ENCODE measurements at places on chromosomes 5 and 9.

DNA sequence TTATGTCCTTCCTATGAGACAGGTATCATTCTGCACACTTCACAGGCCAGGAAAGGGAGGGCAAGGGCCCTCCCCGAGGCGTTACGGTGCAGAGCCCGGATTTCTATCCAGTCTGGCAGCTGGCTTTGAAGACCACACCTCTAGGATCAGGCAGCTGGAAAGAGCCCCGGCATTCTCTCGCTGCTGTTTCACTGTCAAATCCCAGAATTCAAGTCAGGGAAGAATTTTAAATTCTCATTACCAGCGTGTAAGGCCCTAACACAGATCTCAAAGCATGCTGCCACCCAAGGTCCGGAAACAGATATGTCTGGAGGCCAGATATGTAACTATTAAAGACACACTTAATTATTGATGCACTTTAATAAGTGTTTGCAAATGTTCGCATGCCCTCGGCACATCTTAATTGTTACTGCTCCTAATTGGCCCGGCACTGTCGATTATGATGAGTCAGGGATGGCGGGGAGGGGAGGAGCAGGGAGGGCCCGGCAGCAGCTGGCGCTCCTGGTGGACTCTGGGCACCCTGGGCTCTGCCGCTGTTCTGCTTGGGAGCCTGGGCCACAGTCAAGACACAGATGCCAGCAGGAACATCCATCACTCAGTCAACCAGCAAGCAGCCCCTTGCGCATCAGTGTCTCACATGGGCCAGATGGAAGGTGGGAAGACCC lies 76.3 kb upstream of the BARHL1 start:
- DNase-seq: no peak

DNA sequence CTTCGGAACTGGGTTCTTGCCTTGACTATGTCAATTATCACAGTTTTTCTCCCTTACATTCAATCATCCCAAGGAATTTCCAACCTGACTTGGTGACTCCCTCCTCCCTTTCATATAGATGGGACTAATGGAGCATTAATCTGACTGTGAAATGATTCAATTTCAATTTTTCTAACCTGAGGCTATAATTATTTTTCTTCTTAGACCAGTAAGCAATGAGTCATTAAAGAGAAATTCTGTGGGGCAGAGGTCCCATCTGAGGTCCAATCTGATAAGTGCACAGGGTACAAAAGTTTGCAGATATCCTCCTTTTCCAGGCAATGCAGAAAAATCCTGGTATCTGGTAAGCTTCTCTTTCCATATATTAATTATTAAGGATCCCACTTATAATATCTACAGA lies 18.9 kb downstream of the PDE4D start:
- no peak for DNase-seq

DNA sequence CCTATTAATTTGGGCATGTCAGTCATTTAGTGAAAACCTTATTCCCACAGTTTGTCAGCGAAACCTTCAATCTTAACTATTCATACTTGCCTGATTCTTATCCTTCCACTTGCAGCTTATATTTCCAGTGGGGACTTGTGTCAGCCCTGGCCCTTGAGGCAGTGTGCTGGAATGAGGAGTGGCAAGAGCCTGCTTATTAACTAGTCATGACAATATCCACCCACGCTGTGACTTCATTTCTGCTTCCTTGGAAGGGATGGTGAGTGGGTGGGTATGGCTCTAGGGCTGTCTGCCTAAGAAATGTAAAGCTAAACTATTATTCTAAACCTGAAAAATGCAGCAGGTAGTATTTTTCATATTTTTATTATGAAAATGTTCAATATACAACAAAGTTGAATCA lies 34.0 kb upstream of the LURAP1L start:
- no peak for DNase-seq

- no peak for DNase-seq
Measured at GRCh38 chr9:20853866-20854265, 169.8 kb downstream of the FOCAD start.

- DNase-seq: peak; percentile 27
Measured at GRCh38 chr9:101398930-101399642, 435 bp downstream of the ZNF189 start.

- no peak for DNase-seq
Measured at GRCh38 chr5:74492230-74492629, 148.3 kb downstream of the ENC1 start.

GRCh38 chr5:11268891-11269290 lies 507.9 kb upstream of the DAP start:
- DNase-seq: no peak

DNA sequence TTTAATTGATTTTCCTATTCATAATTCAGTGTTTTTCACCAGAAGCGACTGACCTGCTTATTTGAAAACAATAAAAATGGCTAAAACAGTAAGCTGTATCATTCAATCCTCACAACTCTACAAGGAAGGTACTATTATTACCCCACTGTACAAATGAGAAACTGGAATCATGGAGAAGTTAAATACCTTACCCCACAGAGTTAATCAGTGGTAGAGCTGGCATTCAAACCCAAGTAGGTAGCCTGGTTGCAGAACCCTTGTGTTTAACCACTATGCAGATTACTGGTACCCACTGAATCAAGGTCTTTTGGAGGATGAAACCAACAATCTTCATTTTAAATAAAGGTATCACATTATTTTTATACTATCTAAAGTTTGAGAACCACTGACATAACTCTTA lies 59.6 kb downstream of the MLANA start:
- no peak for DNase-seq

- DNase-seq: no peak
Measured at GRCh38 chr5:143692342-143692741, 119.6 kb upstream of the HMHB1 start.

DNA sequence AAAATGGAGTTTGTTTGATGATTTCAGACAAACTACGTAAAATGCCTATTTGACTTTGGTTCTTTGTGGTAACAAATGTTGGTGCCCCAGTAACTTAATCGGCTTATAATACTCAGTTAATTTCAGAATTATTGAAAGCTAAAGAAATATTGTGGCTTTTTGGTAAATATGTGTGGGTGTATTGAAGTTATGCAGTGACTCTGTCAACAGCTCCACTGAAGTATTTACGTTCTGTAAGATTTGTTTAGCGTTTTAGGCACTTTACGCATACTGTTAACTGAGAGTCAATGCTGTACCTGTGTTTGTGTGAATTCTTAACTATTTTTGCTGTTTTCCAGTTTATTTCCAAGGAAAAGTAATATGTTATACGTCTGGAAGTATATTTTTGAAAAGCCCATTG lies 2.2 kb downstream of the RAD23B start:
- no peak for DNase-seq

DNA sequence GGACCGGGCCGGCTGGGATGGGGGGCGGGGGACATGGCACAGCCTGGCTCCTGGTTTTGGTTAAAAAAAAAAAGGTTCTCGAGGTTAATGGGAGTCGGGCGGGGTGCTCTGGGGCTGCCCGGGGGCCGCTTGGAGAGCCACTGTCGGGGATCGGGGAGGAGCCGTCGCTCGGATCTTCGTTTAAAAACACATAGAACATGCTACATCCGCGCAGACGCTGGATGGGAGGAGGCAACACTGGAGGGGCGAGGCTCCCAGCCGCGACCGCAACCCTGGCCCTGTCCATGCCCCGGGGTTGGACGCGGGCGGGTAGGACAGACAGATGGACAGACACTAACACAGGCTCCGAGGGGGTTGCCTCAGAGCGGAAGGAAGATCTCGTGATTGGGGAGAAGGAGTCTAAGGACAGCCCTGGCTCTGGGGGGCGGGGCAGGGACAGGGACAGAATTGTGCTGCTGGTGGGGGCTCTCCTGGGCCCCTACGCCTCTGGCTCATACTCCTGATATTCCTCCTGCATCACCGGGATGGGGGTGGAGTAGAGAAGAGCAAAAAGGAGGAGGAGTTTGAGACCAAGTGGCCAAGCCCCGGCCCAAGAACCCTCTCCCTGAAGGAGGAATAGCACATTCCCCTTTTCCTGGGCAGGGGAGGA lies 9.9 kb downstream of the SNCB start:
- no peak for DNase-seq

DNA sequence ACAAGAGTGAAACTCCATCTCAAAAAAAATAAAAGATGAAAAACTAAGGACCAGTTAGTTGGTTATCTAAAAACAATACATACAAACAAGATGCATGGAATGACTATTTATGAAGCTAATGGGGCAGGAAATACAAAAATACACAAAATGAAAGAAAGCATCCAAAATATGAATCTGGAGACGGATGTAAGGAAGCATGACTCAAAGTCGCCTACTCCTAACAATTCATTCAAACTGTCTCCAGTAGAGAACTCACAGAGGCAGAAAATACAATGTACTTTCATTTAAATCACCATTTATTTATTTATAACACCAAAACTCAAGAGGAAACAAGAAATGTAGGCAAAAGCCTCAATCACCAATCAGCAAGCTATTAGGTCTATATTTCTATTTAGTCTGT lies 68.4 kb downstream of the SCAI start:
- DNase-seq: no peak

DNA sequence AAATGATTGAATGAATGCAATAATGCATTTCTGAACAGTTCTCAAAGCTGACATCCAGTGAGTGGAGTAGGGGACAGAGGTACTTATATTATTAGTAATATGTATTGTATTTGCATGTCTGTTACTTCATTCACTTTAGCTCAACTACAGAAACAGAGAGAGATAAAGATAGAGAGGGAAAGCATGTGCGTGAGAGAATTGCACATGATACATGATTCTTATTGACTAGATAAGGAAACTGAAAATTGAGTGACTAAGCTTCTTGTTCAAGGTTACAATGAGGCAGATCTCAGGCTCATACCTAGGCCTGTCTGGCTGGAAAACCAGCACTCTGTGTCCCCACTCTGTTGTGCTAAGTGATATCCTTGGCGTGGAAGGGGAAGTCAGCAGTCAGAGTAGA lies 337.7 kb upstream of the KLF4 start:
- DNase-seq: no peak

- DNase-seq: no peak
Measured at GRCh38 chr5:95600557-95600956, 19.3 kb upstream of the GPR150 start.

GRCh38 chr9:98488571-98489312 lies 220.0 kb downstream of the GABBR2 start:
- no peak for DNase-seq

DNA sequence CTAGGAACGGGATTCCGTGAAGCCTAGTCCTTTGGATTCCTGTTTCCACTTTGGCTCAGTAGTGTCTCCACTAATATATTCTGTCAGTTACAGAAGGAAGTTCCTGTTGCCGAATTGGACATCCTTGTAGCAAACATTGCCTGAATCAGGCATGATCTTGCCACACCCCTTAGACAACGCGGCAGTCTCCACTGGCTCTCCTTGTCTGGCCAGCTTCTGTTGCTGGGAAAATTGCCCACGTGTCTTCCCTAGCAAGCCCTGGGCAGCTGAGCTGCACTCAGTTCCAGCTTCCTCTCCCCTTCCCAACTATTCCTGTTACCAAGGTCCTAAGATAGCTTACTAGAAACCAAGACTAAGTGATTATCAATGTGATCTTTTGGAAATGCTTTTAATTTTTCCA lies 316.6 kb upstream of the RIOK2 start:
- no peak for DNase-seq

DNA sequence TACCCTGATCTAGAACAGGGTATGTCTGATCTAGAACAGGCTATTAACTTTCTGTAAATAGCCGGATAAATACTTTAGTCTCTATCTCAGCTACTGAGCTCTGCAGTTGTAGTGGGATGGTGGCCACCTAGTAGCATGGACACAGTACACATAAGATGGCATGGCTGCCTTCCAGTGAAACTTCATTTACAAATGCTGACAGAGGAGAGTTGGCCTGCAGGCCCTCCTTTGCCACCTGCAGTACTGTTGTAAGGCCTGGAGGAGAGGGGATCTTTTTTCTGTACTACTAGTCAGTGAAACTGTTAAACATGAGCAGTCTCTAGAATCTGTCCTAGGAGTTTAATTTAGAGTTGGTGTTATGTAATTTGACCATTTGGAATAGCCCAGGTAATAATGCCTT lies 86.0 kb downstream of the TRIO start:
- no peak for DNase-seq

GRCh38 chr5:124180299-124180874 lies 566.1 kb downstream of the ZNF608 start:
- no peak for DNase-seq

DNA sequence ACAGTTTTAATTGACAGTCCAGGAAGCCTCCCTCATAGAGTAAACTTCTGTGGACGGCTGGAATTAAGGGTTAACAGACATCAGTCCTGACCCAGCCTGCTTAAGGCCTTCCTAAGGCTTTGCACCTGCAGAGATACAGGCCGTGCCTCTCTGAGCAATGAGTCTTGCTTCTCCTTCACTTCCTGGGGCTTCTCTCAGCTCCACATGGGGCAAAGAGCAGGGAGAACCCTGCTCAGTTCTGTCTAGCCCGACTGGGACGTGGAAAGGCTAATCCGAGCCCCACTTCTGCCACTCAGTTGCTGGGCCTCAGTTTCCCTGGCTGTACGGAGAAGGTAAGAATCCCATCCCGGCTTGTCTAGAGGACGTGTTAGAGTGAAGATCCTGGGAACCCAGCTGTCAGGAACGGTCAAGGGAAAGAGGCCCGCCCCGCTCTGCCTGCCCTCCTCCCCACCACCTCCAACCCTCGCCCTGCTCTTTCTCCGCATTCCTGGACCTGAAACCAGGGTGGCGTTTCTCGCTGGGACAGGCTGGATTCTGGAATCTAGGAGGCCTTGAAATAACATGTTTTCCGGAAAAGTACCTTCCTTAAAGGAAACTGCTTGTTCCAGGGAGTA lies 6.5 kb downstream of the SPAAR start:
- DNase-seq: no peak

DNA sequence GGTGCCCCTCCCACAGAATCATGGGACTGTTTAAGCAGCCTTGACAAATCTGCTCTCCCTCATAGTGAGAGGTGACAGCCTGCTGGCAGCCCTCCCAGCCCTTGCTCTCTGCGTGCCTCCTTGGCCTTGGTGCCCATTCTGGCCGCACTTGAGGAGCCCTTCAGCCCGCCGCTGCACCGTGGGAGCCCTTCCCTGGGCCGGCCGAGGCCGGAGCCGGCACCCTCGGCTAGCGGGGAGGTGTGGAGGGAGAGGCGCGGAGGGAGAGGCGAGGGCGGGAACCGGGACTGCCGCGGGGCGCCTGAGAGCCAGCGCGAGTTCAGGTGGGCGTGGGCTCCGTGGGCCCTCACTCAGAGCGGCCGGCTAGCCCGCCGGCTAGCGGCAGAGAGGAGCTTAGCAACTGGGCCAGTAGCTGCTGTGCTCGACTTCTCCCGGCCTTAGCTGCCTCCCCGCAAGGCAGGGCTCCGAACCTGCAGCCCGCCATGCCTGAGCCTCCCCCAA lies 125.9 kb upstream of the MYO10 start:
- no peak for DNase-seq

GRCh38 chr9:5857928-5858327 lies 25.0 kb upstream of the ERMP1 start:
- DNase-seq: no peak

GRCh38 chr9:2497666-2498400 lies 123.8 kb upstream of the VLDLR start:
- no peak for DNase-seq

Measured in NAMALWA (cell line).